ENCODE measurements at places on chromosomes 13 and 19.
A peak's percentile ranks its signal among the peaks of the same experiment; 100 is the strongest.

GRCh38 chr13:109680288-109680687, 106.1 kb downstream of the IRS2 start:
- no peak for DNase-seq

DNA sequence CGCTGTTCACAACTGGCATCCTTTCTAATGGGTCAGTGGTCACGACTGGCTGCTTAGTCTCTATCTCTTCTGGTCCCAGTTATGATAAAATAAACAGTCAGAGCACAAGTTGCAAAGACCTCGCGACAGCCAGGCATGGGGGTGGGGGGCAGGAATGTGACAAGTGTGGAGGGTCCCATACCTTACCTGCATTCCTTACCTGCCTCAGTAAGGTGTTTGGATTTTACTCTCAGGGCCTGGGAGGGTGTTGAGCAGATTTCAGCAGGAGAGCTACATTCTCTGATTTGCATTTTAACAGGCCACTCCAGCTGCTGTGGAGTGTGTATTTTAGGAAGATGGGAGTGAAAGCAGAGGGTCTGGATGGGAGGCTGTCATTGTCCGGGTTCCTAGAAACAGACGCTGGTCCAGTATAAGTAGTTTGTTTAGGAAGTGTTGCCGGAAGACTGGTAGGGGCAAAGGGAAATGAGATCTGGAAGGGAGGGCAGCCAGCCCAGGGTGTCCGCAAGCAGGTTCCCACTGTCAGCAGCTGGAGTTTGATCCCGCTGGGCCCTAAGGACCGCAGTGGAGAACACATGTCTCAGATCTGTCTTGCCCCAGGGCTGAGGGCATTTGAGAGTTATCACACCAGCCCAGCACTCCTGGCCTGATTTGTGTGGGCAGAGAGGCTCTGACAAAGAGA, 920.0 kb downstream of the UQCRFS1 start:
- DNase-seq, result no peak

- DNase-seq, result no peak
These were observed 1146.2 kb upstream of the SPRY2 start for GRCh38 chr13:81487151-81487550.

DNA sequence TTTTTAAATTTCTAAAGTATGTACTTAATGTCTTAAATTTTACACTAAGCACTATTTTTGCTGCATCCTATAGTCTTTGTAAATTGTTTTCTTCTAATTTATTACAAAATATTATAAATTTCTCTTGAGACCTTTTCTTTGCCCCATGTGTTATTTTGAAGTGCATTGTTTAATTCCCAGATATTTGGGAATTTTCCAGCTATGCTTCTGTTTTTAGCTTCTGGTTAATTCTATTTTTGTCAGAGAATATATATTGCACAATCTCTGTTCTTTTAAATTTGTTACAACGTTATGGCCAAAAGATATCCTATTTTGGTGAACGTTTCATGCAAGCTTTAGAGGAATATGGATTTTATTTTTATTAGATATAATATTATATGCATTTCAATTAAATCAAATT, 917.4 kb upstream of the MIR17HG start:
- no peak for DNase-seq

- DNase-seq, result no peak
These were observed 284.7 kb downstream of the SLC7A1 start for GRCh38 chr13:29310806-29311205.

GRCh38 chr19:31266731-31267130, 82.5 kb downstream of the TSHZ3 start:
- DNase-seq, result no peak

DNA sequence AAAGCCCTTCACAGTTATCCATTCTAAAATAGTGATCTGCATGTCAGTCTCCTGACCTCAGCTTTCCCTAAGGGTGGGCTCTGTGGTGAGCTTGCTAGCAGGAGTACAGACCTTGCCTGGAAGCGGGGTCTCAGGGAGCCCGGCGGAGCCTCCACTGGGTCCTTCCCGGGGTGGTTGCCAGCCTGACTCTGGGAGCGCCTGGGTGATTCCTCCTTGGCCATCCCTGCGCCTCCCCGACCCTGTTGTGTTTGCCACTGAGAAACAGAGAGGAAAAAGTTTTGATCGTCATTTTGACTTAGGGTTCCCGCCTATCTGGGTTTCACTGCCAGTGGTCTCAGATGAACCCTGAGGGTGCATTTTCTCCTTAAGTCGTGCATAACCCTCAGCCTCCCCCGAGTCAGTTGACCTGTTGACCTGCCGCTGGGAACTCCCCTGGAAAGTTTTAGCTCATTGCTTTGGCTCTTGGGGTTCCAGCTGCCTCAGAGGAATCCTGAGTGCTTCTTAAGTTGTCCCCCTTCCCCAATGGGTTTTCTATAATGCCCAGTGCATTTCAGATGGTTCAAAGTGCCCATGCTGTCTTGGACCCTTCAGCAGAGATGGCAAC, 117.8 kb downstream of the RAB20 start:
- no peak for DNase-seq

DNA sequence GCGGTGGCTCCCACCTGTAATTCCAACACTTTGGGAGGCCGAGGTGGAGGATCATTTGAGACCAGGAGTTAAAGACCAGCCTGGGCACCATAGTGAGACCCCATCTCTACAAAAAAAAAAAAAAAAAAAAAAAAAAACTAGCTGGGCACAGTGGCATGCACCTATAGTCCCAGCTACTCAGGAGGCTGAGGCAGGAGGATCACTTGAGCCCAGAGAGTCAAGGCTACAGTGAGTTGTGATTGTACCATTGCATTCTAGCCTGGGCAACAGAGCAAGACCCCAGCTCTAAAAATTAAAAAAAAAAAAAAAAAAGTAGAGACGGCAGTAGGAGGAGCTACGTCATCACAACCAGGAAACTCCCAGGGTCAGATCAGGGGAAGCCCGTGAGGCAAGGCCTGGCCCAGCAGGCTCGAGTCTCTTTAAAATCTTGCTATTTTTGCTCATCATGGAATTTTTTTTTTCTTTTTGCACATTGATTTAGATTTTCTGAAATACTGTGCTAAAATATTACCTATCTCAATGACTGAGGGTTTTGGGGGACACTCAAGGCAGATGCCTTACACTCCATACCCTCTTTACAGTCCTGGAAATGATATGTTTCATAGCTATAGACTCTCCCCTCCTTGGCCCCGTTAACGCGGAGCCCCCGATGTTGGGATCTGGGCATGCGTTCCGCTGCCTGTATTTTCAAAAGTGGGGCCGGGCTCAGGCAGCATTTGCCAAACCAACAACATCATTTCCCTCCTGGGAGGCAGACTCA, 44.4 kb upstream of the USE1 start:
- no peak for DNase-seq

DNA sequence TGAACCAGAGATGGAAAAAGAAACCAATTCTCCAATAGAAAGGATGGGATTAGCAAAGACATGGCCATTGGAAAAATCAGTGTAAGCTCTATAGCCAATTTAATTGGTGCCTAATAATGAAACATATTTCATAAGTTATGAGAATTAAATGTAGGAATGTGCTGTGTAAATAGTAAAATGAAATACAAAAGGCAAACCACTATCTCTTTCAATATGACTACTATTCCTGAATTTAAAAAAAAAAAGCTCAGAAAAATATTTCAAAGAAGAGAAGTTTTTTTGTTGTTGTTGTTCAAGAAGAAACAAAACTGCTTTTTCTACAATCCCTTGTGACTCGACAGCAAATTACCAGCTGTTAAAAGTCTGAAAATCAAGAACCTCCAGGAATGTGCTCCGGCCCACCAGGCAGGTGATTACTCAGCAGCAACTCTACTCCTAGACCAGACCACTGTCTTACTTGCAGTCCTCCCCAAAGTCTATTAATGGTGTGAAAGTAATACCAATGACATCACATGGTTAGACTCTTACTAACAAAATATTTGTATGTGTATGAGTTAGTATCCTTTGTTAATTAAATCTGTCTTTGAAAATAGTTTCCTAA, 362.4 kb downstream of the KCTD12 start:
- no peak for DNase-seq

- DNase-seq, result no peak
These were observed 25.5 kb upstream of the LATS2 start for GRCh38 chr13:21086929-21087328.

- no peak for DNase-seq
These were observed 13.8 kb downstream of the COL5A3 start for GRCh38 chr19:9996541-9996940.

DNA sequence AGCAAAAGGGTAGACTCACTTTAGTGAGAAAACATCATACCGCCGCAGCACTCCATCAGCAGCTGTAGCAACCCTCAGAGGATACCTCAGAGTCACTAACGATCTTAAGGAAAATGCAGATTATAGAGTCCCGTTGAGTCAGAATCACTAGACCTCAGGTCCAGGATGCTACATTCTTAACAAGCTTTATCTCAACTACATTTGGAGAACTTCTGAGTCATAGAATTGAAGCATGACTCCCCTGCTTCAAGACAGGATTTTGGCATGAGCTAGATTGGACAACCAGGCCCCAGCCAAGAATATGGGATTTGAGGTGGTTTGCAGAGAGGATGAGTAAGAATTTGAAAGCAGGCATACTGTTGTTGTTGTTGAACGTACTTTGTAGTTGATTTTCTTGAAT, 118.9 kb upstream of the UBL3 start:
- DNase-seq, result no peak

DNA sequence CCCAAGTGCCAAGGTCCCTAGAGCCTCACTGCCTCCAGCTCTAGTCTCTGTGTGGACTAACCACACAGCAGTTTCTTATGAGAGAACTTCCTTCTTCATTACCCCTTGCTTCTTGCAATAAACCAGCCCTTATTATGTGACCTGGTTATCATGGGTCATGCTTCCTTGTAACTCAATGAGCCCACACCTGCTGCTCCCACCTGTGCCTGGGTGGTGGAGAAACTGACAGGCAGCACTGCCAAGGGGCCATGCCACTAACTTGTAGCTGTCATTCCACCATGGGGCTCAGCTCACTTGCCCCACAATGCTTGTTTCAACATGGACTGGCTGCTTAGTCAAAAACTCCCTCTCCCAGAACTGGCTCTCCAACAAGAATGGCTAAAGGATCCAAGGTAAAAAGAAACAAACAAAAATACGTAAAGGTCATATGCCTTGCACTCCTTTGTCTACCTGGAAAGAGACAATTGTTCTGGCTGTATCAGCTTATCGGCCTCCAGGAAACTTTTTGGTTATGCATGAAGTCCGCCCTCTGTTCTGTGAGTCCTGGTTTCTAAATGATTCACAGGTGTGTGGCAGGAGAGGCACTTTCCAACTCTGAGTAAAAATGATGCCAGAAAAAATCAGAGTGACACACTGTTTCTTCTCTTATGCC, 446.4 kb downstream of the COG6 start:
- DNase-seq, result peak; percentile 13

- DNase-seq, result no peak
These were observed 40.2 kb downstream of the KCNRG start for GRCh38 chr13:50055454-50055853.

DNA sequence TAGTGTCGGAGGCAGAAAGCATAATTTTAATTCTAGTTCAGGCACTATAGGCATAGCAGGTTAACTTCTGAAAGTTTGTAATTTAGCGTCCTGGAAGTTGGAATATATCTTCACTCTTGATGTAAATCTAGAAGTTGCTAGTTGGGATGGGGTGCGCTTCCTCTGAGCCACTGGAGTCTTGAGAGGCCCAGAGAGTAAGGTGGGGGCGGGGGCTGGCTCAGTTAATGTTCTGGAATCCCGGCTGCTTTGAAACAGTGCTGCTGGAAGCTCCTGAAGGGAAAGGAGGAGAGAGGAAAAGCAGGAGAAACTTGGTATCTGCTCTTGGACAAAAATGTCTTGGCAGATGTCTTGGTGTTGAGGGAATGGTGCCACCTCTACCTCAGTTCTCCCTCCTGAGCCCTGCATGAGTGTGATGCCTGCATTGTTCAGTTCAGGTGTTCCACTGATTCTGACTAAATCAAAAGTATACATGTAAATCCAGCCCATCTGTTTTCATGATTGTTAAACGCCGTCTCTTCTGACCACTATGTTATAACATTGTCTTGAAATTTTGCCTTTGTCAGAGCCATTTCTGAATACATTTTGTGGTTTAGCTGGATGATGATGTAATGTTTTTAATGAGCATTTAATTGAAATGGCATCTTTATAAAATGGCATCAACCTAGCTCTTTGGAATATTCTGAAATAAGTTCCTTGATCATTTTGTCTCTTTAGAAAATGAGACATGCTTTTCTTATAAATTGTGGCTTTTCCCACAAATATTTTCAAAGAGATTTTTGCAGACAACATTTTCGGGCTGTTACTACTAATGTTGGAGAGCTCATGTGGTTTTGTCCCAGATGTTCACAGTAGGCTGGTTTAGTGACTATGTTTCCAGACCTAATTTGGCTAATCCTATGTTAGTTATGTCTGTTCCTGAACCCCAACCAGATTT, 202.7 kb downstream of the SHISA2 start:
- DNase-seq, result no peak

- DNase-seq, result no peak
These were observed 57.9 kb downstream of the THSD1 start for GRCh38 chr13:52348071-52348470.

- DNase-seq, result no peak
These were observed 28.1 kb upstream of the SIAH3 start for GRCh38 chr13:45879666-45880065.

DNA sequence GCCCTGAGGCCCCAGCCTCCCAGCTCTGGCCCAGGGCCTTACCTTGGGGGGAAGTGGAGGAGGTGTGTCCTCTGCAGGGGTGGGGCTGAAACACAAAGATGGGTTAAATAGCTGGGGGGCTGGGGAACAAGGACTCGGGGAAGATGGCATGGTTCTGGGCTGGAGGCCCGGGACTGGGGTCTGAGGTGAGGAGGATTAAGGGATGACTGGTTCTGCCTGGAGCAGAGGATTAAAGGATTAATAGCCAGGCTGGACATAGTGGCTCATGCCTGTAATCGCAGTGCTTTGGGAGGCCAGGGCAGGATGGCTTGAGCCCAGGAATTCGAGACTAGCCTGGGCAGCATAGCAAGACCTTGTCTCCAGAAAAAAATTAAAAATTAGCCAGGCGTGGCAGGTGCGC, 11.6 kb downstream of the MAP4K1 start:
- no peak for DNase-seq

DNA sequence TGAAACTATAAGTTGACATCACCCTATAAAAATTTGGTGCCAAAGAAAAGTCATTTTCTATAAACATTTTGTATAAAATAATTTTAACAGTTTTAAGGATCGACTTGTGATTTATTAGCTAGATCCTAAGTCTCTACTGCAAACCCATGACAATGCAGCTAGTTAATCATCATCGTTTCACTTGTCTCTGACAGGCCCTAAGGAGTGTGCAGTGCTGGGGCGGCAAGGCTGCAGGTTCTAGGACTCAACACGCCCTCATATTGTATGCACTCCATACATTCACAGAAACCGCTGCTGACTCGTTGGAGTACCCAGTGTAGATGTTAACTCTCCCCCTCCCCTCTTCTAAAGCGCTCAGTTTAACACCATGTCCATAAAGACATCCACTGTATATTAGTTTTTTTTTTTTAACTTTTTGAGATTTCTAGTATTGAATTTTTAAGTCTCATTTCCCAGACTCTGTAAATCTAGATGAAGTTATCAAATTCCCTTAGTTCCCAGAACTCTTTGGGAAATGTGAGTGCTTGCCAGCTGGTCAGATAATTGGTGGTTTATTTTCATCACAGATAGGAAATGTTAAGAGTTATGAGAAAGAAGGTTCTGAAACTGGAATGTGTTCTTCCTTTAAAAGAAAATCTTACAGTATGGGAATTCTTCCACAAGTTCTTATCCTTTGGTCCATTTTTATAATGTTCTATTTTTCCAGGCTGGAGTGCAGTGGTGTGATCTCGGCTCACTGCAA, 162.8 kb upstream of the RNF113B start:
- DNase-seq, result no peak

GRCh38 chr13:43484432-43485225, 302.1 kb downstream of the ENOX1 start:
- DNase-seq, result no peak

GRCh38 chr13:30535046-30535445, 69.3 kb upstream of the HMGB1 start:
- no peak for DNase-seq

GRCh38 chr13:39682310-39682709, 26.8 kb downstream of the COG6 start:
- DNase-seq, result no peak

All from activated CD4-positive, alpha-beta T cell treated with anti-CD3 and anti-CD28 coated beads, Interleukin-2, amount 50 U/mL, for 4 hours (primary cell).